ENCODE measurements at places on chromosomes 1 and 21. TPM values are rescaled to one million over a fixed set of nuclear protein-coding genes. Genes with fewer than 3 reads are reported as not detected.

DNA sequence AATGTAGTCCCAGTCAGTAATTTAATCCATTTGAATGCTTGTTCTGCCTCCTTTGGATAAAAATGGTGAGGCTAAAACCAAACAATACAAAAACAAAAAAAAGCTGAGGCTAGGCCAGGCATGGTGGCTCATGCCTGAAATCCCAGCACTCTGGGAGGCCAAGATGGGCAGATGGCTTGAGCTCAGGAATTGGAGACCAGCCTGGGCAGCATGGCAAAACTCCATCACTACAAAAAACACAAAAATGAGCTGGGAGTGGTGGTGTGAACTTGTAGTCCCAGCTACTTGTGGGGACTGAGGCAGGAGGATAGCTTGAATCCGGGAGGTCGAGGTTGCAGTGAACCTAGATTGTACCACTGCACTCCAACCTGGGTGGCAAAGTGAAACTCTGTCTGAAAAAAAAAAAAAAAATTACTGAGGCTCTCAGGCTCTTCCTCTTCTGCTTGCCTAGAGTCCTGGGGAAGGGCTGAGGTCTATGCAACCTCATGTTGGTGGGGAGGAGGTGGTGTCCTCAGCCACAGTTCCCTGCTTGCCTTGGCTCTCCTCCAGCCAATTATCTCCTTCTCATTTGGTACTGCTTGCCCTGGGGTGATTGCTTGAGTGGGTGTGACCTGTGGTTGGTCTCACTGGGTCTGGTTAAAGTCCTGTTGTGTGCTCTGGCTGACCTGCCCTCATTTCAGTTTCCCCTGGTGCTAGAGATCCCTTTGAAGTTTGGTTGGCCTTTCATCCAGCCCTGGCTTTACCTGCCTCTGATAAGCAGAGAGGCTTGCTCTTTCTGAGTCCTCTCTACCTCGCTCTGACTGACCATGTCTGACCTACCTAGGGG, 20.9 kb downstream of the S1PR1 start:
- H3K4me1 ChIP-seq = peaks cover 60% of the 10 kb centered on the region
- no peaks in the 10 kb centered on the region for H3K36me3 ChIP-seq
- no peak overlapping the region for H3K4me3 ChIP-seq
- H3K27me3 ChIP-seq = no peaks in the 10 kb centered on the region

DNA sequence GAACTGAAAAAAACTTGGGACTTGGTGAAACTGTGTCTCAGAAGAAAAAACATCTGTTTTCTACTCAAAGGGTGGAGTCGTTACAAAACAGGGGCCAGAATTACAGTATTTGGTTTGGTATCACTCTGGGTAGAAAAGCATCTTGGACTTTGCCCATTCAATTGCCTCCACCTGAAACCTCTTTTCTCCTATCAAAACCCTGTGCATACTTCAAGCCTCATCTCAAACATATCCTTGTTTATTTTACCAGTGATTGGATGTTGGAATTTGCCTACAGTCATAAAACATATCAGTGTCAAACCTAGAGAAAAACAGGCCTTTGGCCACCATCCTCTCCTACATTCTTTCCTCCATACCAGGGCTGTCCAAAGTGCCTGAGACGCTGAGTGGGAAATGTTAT, 281.5 kb downstream of the PLPP3 start:
- no peaks in the 10 kb centered on the region for H3K36me3 ChIP-seq
- no peak for DNase-seq
- H3K4me1 ChIP-seq = peaks cover 19% of the 10 kb centered on the region
- no peaks in the 10 kb centered on the region for H3K27me3 ChIP-seq

- H3K4me1 ChIP-seq = no peaks in the 10 kb centered on the region
- DNase-seq = no peak
- no peaks in the 10 kb centered on the region for H3K36me3 ChIP-seq
- H3K4me3 ChIP-seq = no peak overlapping the region
- H3K27me3 ChIP-seq = no peaks in the 10 kb centered on the region
Observed at GRCh38 chr1:244140420-244140819, 89.3 kb downstream of the ZBTB18 start.

PTGFRN gene
- 57.4 TPM for total RNA-seq

DNA sequence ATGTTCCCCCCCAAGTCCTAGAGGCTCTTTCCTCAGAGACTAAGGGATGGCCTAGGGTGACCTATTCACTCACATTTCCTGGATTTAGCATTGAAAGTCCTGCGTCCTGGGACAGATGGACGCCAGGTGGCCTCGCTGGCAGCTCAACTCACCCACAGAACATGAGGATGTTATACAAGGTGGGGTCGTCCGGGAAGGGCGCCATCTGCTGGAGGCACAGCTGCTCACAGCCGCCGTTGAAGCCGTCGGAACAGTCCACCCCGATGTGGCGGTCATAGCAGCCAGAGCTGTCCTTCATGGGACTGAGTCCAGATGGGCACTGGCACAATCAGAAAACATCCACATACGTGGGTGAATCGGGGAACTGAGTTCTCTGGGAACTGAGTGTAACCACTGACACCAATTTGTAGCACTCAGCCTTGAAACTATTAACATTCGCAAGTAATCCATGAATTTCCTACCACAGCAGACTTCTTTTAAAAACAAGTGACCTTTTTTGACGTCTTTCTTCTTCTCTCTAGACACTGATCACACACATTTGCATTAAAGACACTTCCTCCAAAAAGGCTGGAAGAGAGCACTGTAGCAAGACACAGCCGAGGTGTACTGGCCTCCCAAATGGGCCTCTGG, 215.4 kb downstream of the ASTN1 start:
- H3K36me3 ChIP-seq = no peaks in the 10 kb centered on the region
- DNase-seq = peak; percentile 54
- H3K4me1 ChIP-seq = no peaks in the 10 kb centered on the region
- no peak overlapping the region for H3K4me3 ChIP-seq
- H3K27ac ChIP-seq = no peak overlapping the region

NTNG1 gene
- total RNA-seq = 6.8 TPM

DNA sequence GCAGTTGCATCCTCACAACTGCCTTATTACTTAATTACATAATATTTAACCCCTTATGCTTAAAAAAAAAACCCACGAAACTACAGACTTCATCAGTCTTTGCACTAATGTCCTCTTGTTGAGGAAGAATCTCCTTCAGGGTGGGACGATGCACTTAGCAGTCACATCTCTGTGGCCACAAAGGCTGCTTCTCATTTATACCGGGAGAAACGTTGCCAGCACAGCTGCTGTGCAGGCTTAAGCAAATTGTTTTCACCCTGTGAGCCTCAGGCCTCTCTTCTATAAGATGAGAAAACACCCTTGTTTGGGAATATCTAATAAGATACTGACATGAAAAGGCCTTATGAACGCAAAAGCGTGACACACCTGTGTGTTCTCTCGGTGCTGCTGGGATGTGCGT, 2.9 kb upstream of the OBSCN start:
- no peak overlapping the region for H3K27ac ChIP-seq
- DNase-seq = no peak
- no peaks in the 10 kb centered on the region for H3K36me3 ChIP-seq

GRCh38 chr1:58548371-58548770, 1.8 kb upstream of the OMA1 start:
- no peak overlapping the region for H3K4me3 ChIP-seq
- no peak overlapping the region for H3K27ac ChIP-seq
- H3K4me1 ChIP-seq = peaks cover 11% of the 10 kb centered on the region
- DNase-seq = no peak
- H3K36me3 ChIP-seq = no peaks in the 10 kb centered on the region

DNA sequence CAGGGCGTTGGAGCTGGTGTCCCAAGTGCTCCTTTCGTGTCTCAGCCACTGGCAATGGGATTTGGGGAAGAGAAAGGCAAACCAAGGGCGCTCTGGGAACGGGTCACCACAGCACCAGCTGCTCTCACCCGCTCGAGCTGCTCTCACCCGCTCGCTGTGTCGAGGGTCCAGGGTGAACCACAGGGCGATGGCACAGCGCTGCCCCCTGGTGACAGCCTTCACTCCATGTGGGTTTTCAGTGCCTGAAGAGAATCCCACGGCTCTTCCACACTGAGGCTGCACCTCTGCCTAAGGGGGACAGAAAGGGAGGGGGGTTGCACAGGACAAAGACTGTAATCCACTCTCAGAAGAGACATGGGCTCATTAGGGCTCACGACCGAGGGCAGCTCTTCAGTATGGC, 7.1 kb upstream of the CLDN19 start:
- H3K27ac ChIP-seq = no peak overlapping the region
- no peak overlapping the region for H3K4me3 ChIP-seq
- DNase-seq = peak; percentile 31
- peaks cover 6% of the 10 kb centered on the region for H3K36me3 ChIP-seq

GRCh38 chr1:107927820-107928219, 37.2 kb downstream of the VAV3 start:
- no peak for DNase-seq
- no peaks in the 10 kb centered on the region for H3K36me3 ChIP-seq
- H3K27ac ChIP-seq = no peak overlapping the region
- no peaks in the 10 kb centered on the region for H3K27me3 ChIP-seq
- H3K4me1 ChIP-seq = no peaks in the 10 kb centered on the region

AKNAD1 gene
- 0.07 TPM for total RNA-seq

RAD54L gene
- total RNA-seq = 26.0 TPM

Data from PC-3 (cell line).